Activated CD8-positive, alpha-beta memory T cell treated with anti-CD3 and anti-CD28 coated beads for 1 hour (primary cell): ENCODE measurements at places on chromosomes 4 and X.

DNA sequence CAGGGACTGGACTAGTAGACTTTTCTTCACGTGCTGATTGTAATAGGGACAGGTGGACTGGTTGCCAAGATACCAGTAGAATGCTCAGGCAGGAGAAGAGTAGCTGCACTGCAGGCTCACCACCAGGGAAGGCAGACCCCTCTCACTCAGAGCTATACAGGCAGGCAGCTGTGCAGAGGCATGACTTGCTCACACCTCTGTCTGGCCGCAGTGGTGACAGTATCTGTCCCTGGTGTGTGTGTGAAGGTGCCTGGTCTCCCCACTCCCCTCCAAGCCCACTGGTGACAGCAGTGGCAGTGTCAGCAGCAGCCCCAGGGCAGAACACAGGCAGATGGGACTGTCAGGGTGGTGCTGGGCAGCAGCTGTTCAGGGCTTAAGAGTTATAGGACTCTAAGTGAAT lies 140.7 kb downstream of the RPS6KA6 start:
- DNase-seq: no peak

GRCh38 chrX:134736356-134736755 lies 78.1 kb upstream of the PLAC1 start:
- DNase-seq: no peak

DNA sequence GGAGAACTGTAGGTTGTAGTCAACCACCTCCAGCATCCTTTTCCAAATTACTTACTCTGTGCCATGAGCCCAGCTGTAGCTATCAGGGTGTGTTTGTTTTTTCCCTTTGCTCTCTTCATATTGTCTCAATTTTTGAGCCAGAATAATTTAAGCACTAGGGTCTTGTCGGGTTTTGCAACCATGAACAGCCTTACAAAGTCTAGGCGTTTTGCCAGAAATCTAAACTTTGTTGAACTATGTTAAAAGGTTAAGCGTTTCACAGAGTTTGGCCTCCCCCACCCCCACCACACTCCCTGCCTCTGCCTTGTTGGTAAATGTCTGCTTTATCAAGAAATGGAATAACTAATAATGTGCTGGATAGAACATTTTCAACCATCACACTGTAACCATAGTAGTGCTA lies 190.6 kb upstream of the TTC29 start:
- DNase-seq: no peak

DNA sequence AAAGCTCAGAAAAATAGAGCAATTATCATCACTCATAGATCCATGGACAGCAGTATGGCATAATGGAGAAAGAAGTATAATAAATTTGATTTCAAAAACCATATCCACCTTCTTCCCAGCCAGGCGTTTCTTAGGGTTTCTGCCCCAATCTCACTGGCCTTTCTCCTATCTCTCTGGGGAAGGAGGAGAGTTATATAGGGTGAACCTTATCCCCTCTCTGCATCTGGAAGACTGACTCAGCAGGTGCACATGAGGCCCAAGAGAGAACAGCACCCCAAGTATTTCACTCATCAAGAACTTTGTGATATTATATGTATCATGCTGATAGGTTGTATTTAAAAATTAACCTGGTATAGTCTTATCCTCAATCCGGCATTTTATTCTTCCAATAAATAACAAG lies 318.8 kb upstream of the RASGEF1B start:
- DNase-seq: no peak

- no peak for DNase-seq
Measured at GRCh38 chr4:57041020-57041419, 62.3 kb downstream of the POLR2B start.

DNA sequence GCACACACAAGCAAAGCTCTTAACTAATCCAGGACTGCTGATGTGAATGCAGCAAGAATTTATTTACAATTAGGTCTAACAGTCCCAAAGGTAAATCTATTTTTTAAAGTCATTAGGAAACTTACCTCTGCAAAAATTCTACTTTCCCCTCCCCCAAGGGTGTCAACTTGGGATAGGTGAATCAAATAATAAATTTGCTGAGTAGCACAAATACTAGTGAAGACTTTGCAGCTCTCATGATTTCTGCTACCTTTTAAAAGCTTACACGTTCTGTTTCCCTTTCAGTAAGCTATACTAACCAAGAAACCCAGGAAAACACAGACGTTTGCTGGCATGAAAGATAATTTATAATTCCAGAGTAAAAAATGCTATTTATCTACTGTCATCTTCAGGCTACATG lies 296.6 kb upstream of the SLC7A11 start:
- DNase-seq: no peak

DNA sequence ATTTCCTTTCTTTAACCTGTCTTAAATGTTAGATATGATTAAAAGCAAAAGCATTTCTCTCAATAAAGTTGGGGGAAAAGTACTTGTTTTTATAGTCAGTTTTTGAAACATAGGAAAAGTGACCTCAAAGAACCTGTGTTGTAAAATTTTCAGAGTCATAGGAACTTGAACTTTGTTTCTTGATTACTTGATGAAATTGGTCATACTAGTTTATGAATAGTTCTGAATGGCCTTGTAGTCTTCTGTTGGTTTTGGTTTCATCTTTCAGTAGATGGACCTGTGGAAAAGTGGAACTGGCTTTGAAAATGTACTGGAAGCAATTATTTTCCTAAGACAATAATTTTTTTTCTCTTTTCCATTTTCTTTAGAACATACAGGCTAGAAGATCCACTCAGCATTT lies 222.2 kb upstream of the NUDT6 start:
- no peak for DNase-seq

DNA sequence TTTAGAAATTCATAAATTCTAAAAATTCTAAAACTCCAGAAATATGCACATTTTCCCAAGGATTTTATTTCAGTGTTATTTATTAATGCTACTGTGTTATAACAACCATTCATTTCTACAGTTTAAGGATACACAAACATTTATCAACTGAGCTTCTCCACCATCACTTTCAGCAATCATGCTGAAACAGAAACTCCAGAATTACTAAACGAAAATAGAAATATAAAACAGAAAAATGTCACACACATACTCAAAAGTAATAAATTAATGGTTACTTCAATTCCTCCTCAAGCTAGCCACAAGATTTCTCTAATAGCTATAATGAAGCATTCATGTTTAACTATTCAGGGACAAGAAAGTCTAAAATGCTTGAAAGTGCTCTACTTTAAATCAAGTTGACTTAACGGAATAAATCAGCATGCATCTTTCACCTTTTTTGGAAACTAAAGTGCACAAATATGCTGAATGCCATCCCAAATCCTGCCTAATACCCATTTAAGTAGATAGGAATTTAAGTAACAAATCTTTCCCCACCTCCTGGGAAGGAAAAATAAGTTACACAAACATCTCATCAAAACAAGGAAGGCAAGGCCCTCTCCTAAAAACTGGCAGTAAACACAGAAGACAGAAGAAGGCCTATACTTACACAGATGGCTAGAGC lies 563 bp downstream of the FAM13A start:
- no peak for DNase-seq

DNA sequence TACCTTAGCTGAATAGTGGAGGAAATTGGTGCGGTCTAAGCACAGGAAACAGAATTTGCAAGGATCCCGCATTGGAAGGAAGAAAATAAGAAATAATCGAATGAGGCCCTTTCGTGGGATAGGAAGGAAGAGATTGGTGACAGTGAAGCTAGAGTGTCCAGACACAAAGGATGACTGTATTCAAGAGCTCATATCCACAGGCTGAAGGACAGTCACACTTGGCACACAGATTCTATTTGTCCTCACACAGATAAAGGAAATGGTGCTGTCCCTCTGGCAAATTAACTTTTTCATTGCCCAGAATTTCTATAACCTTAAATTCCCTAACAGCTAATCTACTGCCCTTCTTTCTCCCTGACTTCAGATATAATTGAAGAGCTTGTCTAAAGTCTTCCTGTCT lies 2188.9 kb upstream of the TENM3 start:
- DNase-seq: no peak

DNA sequence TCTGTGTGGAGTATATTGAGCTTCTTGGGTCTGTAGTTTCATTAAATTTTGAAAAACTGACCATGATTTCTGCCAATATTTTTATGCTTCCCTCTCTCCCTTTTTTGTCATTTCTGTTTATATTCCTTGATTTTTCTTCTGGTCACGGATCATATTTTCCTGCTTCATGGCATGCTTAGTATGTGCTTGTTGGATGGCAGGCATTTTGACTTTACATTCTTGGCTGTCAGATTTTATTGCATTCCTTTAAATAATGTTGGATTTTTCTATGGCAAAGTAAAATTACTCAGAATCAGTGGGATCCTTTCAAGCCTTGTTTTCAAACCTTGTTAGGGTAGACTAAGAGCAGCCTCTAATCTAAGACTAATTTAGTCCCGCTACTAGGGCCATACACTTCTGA lies 531.8 kb downstream of the IL15 start:
- no peak for DNase-seq

- DNase-seq: peak; percentile 4
Measured at GRCh38 chr4:129362691-129363274, 266.8 kb downstream of the C4orf33 start.

DNA sequence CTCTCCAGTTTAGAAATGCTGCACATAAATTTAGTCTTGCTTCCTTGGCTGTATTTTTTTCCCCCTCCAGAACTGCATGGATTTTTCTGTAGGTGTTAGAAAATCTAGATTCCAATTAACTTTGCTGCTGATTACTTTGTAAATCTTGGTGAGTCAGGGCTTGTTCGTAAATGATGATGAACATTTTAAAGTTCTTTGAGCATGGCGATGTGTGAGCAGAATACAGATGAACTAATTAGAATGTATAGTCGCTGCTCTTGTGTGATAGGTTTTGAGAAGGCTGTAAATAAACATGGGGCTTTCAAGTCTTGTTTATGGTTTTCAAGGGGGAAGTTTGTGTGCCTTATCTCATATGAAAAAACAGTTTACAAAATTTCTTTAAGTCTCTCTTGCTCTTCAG lies 23.3 kb downstream of the LIMCH1 start:
- DNase-seq: no peak

DNA sequence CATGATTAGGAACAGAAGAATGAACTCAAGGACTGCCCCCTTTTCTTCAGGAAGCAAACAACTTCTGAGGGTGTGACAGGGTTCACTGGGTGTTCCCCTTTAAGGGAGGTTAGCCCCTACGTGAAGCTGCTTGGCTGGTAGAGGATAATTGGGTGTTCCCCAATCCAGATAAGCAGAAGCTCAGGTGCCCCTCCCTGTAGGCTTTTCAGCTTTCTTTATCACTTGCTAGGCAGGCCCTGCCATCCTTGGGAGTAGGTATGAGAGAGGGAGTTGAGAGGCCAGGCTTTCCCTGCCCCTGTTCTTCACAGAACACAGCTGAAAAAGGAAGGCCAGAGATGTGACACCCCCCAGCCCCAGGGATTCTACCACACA lies 44.2 kb downstream of the RTL9 start:
- DNase-seq: no peak

- DNase-seq: no peak
Measured at GRCh38 chrX:13893826-13894225, 76.9 kb upstream of the GPM6B start.

- no peak for DNase-seq
Measured at GRCh38 chr4:6573986-6574746, 823 bp upstream of the MAN2B2 start.

DNA sequence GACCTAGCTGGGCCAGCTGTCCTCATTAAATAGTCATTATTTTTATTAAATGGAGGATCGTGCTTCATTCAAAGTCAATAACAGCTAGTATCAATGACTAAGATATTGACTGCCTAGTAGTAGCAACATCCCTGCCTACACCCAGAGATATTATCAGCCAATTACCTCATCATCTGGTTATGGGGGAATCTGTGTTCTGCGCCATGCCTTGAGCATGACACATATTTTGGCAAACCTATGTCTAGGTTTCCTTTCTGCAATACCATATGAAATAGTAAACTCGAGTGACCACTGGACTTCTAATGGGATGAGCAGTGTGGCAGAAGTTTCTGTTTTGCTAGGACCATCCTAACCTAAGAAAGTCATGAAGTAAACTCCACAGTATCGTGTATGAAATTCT lies 50.0 kb upstream of the AADAT start:
- DNase-seq: no peak

DNA sequence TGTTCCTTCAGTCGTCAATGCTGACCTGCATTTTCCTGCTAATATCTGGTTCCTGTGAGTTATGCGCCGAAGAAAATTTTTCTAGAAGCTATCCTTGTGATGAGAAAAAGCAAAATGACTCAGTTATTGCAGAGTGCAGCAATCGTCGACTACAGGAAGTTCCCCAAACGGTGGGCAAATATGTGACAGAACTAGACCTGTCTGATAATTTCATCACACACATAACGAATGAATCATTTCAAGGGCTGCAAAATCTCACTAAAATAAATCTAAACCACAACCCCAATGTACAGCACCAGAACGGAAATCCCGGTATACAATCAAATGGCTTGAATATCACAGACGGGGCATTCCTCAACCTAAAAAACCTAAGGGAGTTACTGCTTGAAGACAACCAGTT lies 12.6 kb downstream of the TLR8 start:
- no peak for DNase-seq

DNA sequence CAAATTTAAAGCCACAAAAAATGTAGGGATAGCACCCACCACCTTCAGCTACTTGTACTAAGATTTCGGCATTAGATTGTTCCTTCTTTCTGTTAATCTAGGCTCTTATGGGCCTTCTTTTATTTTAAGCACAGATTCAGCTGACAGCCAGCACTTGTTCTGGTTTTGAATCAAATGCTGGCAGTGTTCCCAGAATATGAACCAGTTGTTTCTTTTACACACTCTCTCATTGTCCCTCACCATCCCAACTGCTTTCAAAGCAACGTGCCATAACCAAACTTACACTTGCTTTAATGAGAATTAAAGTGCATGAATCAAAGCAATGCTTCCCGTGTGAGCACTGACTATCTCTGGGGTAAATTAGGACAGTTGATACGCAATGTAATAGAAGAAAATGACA lies 744.5 kb upstream of the FAM241A start:
- no peak for DNase-seq

- DNase-seq: no peak
Measured at GRCh38 chr4:72286185-72286584, 254.4 kb downstream of the NPFFR2 start.
